GF-D8 (cell line): ENCODE measurements at places on chromosomes 6 and 20.

DNA sequence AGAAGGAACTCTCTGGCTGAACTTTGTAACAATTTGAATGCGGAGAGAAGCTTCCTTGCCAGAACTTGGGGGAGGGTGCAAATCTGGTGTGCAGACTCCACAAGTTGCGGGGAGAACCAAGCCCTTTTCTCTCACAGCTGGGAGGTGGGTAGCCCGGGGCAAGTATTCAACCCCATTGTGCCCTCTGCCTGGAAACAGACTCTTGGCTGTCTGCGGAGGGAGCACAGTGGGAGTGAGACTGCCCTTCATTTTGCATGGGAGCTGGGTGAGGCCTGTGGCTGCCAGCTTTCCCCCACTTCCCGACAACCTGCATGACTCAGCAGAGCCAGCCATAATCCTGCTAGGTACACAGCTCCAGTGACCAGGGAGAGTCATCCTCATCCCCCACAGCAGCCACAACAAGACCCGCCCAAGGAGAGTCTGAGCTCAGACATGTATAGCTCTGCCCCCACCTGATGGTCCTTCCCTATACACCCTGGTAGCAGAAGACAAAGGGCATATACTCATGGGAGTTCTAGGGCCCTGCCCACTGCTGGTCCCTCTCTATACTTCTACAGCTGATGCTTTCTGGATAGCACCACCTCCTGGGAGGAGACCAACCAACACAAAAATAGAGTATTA is 29.4 kb upstream of the TPD52L1 start:
- DNase-seq = no peak

DNA sequence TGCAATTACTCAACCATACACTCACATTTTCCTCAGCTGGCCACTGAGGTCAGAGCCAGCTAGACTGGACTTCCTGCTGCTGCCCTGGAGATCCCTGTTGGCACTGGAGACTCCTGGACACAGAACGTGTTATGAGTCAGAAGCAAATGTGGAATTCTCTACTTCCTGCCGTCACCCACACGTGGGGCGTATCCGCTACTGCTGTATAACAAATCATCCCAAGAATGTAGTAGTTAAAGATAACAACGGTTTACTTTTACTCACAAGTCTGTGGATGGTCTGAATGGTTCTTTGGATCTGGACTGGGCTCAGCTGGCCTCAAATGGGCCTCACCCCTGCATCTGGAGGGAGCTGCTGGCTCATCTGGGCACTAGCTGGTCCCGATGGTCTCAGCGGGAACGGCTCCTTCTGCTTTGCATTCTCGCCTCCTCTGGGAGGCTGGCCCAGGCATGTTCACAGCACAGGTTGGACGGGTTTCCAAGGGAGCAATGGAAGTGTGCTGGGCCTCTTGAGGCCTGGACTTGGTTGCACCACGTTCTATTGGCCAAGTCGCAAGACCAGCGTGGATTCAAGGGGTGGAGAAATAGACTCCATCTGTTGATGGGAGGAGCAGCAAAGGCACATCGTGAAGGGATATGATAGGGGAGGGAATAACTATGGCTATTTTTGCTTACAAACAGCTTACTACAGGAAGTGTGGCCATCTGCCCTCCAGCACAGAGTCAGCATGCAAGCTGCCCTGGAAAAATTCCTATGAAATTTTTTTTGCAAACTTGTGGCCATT is 118.5 kb downstream of the SNX5 start:
- no peak for DNase-seq

GRCh38 chr6:78347191-78347916 is 520.0 kb upstream of the IRAK1BP1 start:
- DNase-seq = no peak

- no peak for DNase-seq
Observed at GRCh38 chr6:149397384-149397783, 2.7 kb upstream of the SUMO4 start.
